ENCODE measurements at places on chromosomes 11 and 22.

GRCh38 chr11:36460220-36460619, 49.9 kb downstream of the TRAF6 start:
- DNase-seq, result no peak

GRCh38 chr11:6925636-6926207, 504 bp upstream of the ZNF215 start:
- no peak for DNase-seq

GRCh38 chr11:120057028-120057330, 80.9 kb downstream of the TRIM29 start:
- no peak for DNase-seq

- DNase-seq, result peak; percentile 9
Observed at GRCh38 chr11:61697078-61697502, 16.9 kb downstream of the DAGLA start.

DNA sequence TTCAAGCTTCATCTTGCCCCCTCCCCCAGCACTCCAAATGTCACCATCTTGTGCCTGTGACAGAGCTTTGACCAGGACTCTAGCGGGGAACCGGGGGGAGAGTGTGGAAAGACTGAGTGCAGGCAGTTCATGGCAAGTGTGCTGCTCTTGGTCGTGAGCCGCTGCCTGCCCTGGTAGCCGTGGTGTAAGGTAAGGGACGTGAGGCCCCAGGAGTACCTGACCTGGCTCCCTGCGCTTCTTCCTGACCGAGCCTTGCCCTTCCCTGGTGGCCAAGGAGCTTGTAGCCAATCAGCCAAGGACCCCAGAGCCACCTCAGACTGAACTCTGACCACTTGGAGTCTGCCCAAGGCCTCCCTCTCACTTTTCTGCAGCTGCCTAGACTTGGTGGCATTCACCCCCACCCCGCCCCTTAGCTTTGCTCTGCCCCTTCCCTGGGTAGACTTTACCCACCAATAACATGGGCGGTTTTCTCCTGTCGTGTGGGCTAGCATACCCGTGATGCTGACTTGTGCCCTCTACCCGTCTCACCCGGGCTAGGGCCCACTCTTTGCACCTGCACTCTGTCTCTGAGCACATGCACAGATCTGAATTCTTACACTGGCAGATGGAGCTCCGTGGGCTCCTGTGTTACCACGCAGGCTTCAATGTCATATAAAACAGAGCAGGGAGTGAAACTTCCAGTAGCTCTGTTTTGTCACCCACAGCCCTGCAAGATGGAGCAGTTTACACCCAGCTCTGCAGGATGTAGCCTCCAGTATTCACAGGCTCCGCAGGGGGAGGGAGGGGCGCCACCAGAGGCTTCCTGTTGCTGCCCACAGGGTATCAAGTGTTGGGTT, 1.5 kb downstream of the DGKZ start:
- no peak for DNase-seq

DNA sequence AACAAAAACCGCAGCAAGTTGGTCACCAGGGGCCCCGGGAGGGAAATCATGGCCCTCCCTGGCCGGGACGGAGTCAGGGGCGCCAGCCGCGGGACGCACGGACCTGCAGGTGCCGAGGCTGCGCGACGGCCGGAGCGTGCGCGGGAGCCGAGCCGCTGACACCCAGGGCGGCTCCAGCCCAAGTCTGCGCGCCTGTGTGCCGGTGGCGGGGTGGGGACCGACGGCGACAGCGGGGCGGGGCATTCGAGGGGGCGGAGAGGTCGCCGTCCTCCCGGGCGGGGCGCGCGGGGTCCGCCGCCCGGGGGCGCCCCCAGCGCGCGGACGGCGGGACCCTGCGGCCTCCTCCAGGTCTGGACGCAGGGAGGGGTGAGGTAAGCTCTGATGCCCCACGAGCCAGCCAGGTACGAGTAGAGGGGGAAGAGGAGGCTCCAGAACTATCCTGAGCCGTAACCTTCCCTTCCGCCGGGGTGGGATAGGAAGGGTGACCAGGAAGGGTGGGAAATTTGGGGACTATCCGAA, at the start of gene ESAM:
ESAM (minus strand) TSS at position 186 of the 519 bp plus-strand sequence; CDS start at position 50, 136 bp downstream.
- peak; percentile 67 for DNase-seq

GRCh38 chr11:81495699-81496292, 1237.9 kb downstream of the FAM181B start:
- no peak for DNase-seq

- DNase-seq, result no peak
Observed at GRCh38 chr11:1338201-1339065, 29.0 kb upstream of the TOLLIP start.

GRCh38 chr22:41925783-41926460, 684 bp downstream of the TNFRSF13C start:
- DNase-seq, result peak; percentile 50

- DNase-seq, result peak; percentile 89
Observed at GRCh38 chr11:63871962-63872799, 33.3 kb downstream of the MARK2 start.

- peak; percentile 31 for DNase-seq
Observed at GRCh38 chr11:63536669-63537292, at the start of gene PLAAT4. TSS of gene PLAAT4 (plus strand) at chr11:63536808. CDS start at chr11:63536869, 61 bp downstream.
